Lung microvascular endothelial cell (primary cell): ENCODE measurements at places on chromosomes 3 and 15. TPM values are rescaled to one million over a fixed set of nuclear protein-coding genes. Genes with fewer than 3 reads are reported as not detected.

GOLGA6B gene
- total RNA-seq, result not detected in 2 replicates

GRCh38 chr3:30660136-30660535, 53.7 kb downstream of the TGFBR2 start:
- no peak for DNase-seq

- no peak for DNase-seq
Measured at GRCh38 chr3:176807938-176808337, 389.3 kb downstream of the TBL1XR1 start.

ALPK3 gene
- total RNA-seq, result 22.7 and 45.2 TPM in 2 replicates

DNA sequence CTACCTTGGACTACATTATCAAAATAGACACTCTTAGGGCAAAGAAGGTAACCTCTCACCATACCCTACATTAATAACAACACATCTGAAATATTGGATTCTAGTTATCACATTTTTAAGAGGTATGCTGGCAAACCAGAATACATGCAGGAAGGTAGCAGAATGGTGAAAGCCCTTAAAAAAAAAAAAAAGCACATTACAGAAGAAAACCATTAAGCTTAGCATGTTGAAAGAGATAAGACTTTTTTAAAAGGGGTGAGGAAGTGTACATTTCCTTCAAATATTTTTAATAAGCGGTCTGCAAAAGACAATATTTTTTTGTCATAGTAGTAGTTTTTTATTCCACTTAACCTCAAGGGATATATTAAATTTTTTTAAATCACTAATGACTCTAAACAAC, 46.5 kb upstream of the WDR5B start:
- no peak for DNase-seq

GPR149 gene
- not detected in 2 replicates for total RNA-seq

PPP2R3A gene
- 3.2 and 5.2 TPM in 2 replicates for total RNA-seq

DNA sequence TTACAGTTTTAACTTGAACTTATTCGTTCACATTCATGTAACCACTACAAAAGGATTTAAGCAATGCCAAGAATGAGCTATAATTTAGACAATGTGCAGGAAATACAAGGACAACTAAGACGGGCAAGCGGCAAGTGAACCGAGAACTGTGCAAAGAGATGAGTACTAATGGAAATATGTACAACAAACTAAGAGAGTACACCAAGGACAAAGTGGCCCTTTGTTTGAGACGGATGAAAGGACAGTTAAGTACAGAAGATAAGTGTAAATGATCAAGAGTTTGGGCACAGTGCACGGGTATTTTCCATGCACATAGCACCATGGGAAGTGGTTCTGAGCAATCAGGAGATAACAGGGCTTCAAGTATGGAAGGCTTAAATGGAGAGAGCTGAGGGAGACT, 281.7 kb downstream of the ROBO2 start:
- DNase-seq, result no peak

TRIM71 gene
- not detected in 2 replicates for total RNA-seq

DNA sequence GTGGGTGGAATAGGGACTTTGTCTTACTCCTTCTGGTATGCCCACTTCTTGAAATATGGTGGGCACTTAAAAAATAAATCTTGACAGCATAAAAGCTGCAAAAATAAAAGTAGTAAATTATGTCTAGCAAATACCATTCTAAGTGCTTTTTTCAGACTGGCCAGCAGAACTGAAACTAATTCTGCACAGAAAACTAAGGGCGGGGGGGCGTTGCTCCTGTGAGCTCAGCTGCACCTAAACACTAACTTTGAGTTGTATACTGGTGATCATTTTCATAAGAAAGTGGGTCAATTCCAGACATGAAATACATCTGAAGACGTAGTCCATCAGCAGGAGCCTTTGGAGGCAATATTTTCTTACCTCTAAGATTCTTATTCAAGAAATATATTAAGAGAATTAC, 114.8 kb downstream of the WDR76 start:
- DNase-seq, result no peak

CEP19 gene
- 3.7 and 5.6 TPM in 2 replicates for total RNA-seq

GRCh38 chr15:66692391-66692790, 9.6 kb upstream of the SMAD6 start:
- no peak for DNase-seq

DNA sequence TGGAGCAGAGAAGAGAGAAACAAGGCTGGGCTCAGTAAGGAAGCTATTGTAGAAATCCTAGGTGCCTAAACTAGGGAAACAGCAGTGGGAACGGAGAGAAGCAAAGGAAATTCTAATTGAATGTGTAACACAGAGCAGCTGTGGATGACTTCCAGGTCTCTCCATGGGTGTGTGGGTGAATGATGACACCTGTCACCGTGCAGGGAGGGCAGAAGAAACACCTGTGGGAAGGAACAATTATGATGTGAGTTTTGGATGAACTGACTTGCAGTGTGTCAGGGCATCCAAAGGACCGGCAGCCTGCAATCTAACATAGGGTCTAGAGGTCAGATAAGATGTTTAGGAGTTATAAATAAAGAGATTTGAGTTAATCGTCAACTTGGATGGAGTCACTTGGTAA, 144.2 kb downstream of the RYR3 start:
- DNase-seq, result no peak

GRCh38 chr15:90607361-90607760, 77.6 kb downstream of the CRTC3 start:
- DNase-seq, result no peak

AVEN gene
- total RNA-seq, result 19.4 and 21.2 TPM in 2 replicates

- DNase-seq, result no peak
Measured at GRCh38 chr3:151345859-151346258, 16.5 kb upstream of the P2RY13 start.

GRCh38 chr3:3800080-3800455, 837 bp downstream of the LRRN1 start:
- DNase-seq, result no peak

KLF15 gene
- 1.5 and 8.1 TPM in 2 replicates for total RNA-seq

GRCh38 chr3:123667784-123668183, 82.9 kb upstream of the HACD2 start:
- DNase-seq, result peak; percentile 86

C3orf22 gene
- not detected in 2 replicates for total RNA-seq

- no peak for DNase-seq
Measured at GRCh38 chr3:111200027-111200426, 128.4 kb downstream of the NECTIN3 start.

GRCh38 chr3:56795829-56796185, 5.9 kb downstream of the ARHGEF3 start:
- no peak for DNase-seq

DNA sequence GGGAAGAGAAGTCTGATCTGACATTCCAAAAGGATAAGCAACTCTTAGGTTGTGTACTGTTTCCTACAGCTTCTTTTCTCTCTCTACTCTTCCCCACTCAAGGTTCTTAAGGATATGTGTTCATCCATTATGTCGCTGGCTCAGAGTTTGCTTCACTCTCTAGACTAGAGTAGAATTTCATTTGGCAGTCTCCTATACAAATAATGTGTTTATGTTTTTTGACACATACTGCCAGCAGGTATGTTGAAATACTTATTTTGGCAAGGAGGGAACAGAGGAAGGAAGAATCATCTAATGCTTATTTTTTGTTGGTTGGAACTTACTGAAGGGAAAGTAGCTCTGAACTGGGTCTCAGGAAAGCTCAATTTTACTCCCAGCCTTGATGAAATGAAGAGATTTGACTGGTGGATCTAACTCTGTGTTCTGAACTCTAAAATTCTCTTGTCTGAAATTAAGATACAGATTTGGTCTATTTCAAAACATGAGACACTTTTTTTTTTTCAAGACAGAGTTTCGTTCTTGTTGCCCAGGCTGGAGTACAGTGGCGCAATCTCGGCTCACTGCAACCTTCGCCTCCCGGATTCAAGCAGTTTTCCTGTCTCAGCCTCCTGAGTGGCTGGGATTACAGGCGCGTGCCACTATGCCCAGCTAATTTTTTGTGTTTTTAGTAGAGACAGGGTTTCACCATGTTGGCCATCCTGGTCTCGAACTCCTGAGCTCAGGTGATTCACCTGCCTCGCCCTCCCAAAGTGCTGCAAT, 7.6 kb upstream of the EMC3 start:
- no peak for DNase-seq

DNA sequence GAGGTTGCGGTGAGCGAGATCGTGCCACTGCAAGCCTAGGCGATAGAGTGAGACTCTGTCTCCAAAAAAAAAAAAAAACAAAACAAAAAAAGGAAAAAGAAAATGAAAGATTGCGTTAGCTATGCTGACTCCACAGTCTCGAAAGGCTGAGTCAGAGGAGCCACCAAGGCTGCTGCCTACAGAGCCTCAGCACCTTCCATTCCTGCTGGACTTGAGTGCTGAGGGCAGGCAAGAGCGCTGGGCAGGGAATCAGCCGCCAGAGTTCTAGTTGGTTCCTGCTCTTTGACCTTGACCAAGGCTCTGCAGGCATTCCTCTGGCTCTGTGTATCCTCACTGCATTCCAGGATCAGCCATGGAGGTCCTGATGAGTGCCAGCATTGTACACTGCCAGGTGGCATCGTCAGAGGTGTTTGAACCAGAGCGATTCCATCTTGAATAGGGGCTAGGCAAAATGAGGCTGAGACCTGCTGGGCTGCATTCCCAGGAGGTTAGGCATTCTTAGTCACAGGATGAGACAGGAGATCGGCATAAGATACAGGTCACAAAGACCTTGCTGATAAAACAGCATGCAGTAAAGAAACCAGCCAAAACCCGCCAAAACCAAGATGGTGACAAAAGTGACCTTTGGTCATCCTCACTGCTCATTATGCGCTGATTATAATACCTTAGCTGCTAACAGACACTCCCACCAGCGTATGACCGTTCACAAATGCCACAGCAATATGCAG, 5.9 kb downstream of the MESP2 start:
- DNase-seq, result peak; percentile 35

- no peak for DNase-seq
Measured at GRCh38 chr15:101439285-101439919, 50.1 kb downstream of the PCSK6 start.

DNA sequence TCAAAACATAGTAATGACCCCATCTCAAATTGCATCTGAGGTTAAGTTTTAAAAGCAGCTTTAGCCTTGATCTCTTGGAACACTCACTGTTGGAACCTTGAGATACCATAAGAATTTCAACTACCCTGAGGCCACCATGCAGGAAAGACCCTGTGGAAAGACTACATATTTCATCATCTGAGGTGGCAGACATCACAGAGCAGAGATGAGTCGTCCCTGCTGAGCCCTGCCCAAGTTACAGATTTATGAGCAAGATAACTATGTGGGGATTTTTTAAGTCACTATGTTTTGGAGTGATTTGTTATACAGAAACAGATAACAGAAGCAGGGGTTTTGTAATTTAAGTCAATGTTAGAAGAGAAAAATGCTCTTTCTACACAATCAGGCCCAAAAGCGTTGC, 168.4 kb downstream of the STAC start:
- DNase-seq, result no peak

DNA sequence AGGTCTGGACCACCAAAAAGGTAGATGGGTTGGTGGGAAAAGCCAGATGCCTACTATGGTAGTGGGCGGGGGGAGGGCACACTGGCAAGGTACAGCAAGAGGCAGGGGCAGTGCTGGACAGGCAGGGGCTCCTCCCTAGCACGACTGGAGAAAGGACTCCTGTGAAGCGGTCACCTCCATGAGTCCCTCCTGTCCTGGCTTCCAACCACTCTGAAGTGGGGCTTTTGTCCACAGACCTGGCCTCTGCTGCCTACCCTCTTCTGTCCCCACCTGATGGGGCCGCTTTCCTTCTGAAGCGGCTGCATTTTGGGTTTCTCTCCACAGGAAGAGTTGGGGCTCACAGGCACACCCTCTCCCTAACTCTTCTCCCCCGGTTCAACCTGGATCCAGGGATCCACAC, 2.7 kb upstream of the SPTBN5 start:
- DNase-seq, result no peak

GRCh38 chr15:87942316-87942715, 314.2 kb downstream of the NTRK3 start:
- no peak for DNase-seq

DNA sequence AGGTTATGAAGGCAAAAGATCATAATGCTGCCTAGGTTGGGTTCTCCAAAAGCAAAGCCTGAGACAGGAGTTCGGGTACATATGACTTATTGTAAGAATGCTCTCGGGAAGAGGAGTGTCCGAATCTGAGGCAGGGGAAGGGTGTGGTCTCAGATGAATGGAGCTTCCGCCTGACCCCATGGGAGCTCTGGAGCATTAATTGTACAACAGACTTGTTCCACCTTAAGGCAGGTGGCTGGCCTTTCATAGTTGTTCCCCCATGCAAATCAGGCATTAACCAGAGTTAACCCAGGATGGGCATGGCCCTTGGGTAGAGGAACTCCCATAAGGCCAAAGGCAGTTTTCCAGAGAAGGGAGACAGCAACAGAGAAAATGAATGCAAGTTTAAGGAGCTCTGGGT, 170.6 kb downstream of the MYRIP start:
- no peak for DNase-seq

- peak; percentile 87 for DNase-seq
Measured at GRCh38 chr3:178320456-178321351, 215.5 kb upstream of the KCNMB2 start.

DNA sequence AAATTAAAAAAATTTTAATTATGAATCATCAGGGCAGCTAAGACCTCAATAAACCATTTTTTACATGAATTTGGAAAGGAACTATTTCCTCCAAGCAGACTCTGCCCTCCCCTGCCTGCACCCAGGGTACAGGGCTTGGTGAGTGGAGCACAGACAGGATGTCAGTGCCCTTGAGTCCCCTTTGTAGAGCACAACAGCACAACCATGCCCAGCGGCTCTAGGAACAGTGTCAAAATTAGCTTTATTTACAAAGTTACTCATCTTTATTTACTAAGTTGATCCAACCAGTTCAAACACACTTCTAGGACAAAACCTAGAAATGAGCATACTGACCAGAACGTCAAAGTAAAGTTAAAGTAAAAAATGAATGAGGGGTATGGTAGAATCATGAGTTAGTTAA, 90.6 kb upstream of the TSC22D2 start:
- no peak for DNase-seq

DNA sequence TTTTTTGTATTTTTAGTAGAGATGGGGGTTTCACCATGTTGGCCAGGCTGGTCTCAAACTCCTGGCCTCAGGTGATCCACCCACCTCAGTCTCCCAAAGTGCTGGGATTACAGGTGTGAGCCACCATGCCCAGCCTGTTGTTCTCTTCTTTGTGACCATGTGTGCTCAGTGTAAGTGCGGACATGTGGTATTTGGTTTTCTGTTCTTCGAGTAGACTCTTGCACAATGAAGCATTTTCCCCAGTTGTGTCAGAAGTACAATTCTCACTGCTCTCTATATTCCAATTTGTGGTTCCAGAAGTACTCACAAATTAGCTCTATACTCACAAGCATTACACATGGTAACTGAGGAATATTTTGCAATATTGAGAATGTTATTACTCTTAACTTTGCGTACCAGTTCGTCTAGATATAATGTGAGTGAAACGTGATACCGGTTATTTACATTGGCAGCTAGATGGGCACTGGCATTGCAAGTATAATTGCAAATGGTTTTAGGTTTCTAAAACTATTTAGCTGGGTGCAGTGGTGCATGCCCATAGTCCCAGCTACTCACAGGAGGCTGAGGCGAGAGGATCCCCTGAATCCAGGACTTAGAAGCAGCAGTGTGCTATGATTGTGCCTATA, 34.2 kb upstream of the MTMR14 start:
- no peak for DNase-seq

PLXNA1 gene
- total RNA-seq, result 10.9 and 15.1 TPM in 2 replicates
